Stimulated activated CD4-positive, alpha-beta T cell treated with anti-CD3 and anti-CD28 coated beads, Interleukin-1b, Interleukin-23, amount 100 ng/mL, for 24 hours (primary cell): ENCODE measurements at places on chromosomes 2 and 18.

DNA sequence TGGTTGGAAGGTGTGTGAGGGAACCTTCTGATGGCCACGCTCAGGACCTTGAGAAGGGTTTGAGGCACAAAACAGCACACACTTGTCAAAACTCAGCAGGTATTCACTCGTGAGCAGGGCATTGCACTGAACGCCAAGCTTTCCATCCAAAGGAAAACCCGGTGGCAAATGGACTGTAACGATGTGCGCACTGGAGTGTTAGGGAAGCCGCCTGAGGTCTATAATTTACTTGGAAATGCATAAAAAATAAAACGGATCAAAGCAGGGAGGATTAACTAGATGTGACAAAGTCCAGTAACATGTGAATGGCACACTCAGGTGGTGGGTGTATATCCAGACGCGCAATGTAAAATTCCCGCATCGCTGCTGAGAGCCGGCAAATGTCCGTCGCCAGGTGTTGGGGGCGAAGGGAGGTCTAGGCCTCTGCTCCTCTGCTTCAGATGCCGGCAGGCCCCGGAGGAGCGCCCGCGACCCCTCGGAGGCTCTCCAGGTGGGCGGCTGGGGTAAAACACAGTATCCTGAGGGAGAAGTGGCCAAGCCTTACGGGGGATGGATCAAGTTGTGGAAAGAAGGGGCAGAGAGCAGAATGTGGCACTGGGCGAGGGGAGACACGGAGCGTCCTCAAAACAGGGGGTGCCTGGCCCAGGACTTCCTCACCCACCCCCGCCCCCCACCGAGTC is 15.3 kb downstream of the HES6 start:
- no peak for DNase-seq

- no peak for DNase-seq
These were observed 96.4 kb downstream of the DTNA start for GRCh38 chr18:34806527-34806926.

DNA sequence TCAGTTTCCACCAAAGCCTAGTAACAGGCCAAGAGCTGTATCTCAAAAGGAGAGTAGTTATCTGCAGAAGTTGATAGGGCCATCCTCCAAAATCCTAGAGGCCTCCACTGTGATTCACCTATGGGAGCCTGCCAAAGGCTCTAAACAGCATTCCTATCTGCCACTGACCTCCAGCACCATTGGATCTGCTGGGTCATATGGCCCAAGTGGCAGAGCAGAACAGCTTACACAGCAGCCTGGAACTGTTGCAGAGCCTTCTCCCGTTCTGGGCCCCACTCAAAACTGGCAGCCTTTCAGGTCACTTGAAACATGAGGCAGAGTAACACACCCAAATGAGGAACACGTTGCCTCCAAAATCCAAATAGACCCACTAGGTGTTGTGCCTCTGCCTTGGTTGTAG is 345.2 kb upstream of the RND3 start:
- no peak for DNase-seq

DNA sequence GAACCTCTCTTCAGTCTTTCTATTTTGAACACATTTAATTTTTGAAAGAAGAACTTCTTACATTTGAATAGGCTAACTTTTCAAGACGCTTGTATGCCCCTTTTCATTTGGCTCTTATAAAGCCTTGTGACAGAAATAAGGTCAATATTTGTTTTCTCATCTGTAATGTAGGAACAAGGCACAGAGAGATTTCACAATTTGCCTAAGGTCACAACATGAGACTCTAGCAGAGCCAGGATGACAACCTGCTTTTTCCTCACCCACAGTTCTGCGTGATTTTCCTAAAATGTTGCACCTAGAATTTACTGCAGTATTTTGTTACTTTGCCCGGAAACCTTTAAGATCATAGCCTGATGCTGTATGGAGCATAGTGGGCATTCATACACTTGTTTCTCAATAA is 67.4 kb downstream of the TXNL1 start:
- DNase-seq: no peak

GRCh38 chr2:14235667-14236066 is 396.9 kb upstream of the LRATD1 start:
- no peak for DNase-seq

- no peak for DNase-seq
These were observed 59.7 kb downstream of the MAP4K3 start for GRCh38 chr2:39377226-39377939.

DNA sequence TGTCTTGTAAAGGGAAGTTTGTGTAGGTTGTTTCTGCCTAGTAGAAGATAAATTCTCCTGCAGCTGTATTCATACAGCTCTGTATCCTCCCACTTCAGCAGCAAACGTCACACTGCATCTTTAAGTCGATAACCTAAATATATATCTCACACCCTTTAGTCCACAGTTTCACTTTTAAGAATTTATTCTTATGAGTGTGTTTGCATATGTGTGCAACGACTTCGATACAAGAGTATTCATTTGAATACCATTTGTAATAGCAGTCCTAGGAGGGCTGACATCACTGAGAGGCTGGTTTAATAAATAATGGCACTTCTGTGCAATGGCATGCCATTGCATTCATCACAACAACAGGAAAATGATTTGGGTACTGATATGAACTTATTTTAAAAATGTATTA is 63.8 kb upstream of the MSH6 start:
- no peak for DNase-seq

- DNase-seq: no peak
These were observed 21.4 kb downstream of the PNO1 start for GRCh38 chr2:68178954-68179627.

DNA sequence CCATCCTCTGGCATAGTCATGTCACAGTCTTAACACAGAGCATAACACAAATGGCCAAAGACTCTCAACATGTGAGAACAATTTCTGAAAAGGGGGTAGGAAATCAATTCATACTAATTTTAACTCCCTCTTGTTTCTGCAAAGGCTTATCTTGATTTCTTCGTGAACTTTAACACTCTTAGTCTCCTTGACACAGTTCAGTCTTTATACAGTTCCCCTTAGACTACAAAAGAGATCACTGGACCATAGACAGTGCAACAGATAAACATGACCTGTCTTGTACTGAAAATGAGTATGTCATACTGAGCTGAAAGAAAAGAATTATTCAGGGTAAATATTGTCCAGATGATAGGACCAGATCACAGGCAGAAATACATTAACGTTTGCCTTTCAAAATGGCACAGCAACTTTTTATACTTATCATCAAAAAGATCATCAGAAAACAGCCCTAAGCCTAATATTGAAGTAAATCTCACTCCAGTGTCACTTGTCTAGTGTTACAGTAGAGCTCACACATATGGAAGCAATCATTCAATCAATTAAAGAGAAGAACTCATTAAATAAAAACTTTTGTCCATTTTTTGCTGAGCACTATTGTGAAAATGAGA is 56.4 kb upstream of the VRK2 start:
- DNase-seq: no peak

DNA sequence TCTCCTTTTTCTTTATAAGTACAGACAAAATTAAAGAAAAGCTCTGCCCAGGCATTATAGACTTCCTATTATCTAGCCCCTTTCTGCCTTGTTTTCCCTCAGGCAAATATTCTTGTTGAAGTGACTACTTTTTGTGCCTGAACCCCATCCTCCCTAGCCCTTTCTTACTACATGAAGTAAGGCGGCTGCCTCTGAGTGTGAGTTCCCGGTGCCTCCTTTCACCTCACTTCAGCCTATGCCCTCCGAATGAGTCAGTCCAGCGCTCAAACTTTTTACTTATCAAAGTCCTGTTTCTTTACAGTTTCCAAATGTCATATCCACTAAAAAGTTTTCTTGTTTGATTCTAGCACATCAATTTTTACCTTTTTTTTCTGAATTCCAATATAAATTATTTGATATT is 778.3 kb upstream of the NRXN1 start:
- no peak for DNase-seq

- no peak for DNase-seq
These were observed 756 bp upstream of the PTPN4 start for GRCh38 chr2:119758881-119759450.

DNA sequence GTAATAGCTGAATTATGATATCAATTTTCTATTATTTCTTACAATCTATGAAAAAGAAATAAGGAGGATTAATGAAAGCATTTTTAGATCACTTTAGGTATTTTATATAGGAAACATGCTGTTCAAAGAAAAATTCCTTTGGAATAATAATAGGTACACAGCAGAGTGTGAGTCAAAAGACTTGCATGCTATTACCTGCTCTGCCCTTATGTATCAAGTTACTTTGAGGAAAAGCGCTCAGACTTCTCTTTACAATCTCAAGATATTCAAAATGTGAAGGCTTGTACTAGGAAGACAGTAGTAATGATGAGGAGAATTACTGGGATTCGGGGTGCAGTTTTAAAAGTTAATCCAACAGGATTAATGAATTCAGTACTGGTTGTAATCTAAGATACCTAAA is 29.1 kb upstream of the RNU4ATAC start:
- DNase-seq: no peak

GRCh38 chr2:9276901-9277451 is 70.4 kb downstream of the ASAP2 start:
- no peak for DNase-seq

DNA sequence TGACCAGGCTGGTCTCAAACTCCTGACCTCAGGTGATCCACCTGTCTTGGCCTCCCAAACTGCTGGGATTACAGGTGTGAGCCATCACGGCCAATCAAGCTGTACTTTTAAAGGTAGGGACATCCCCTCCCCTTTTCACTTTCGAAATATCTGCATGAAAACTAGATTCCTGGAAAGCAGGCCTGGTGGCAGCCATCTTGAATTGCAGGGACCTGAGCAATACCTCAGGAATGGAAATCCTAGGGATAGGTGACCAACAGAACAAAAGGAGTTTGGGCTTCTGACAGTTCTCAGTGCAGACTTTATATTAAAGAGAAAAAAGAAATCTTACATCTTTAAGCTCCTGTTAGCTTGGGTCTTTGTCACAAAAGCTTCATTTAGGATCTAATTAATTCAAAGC is 62.6 kb downstream of the KLF7 start:
- no peak for DNase-seq

DNA sequence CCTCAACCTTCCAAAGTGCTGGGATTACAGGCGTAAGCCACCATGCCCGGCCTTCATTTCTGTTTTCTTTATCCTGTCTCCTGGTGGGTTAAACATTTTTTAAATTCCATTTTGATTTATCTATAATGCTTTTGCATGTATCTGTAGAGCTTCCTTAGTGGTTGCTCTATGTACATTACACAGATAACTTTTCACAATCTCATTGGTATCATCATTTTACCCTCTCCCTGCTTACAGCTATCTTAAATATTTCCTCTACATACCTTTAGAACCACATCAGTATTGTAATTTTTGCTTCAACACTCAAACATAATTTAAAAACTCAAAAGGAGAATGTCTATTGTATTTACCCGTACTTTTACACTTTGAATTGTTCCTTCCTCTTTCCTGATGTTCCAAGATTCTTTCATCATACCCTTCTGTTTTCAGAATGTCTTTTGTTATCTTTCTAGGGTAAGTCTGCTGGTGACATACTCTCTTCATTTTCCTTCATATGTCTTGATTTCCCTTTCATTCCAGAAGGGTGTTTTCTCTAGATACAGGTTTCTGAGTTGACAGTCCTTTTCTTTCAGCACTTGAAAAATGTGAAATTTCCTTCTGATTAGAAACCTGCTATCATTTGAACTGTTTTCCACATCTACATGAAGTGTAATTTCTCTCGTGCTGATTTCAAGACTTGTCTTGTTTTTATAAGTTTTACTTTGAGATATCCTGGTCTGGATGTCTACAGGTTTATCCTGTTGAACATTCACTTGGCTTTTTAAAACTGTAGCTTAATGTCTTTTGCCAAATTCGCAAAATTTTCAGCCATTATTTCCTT is 21.9 kb downstream of the PPP3R1 start:
- no peak for DNase-seq

GRCh38 chr2:23207871-23208270 is 177.1 kb upstream of the KLHL29 start:
- DNase-seq: no peak

DNA sequence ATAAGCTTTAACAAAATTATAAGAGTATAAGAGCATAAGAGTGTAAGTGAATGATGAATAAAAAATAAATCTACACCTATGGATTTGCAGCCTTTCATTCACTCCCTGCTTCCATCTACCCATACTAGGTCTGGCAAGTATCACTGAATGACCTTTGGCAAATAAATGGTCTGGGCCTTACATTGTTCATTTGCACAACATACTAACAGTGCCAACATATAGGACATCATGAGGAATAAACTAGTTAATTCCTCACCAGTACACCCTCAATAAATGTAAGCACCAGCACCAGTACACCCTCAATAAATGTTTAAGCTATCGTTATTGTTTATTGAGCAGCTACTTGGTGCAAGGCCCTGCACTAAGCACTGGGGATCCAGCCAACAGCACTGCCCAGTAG is 26.9 kb downstream of the STAT1 start:
- no peak for DNase-seq

GRCh38 chr2:50529600-50530218 is 502.2 kb downstream of the NRXN1 start:
- DNase-seq: no peak

- DNase-seq: no peak
These were observed 77.2 kb downstream of the TSN start for GRCh38 chr2:121832412-121833357.

- DNase-seq: no peak
These were observed 180.0 kb upstream of the CCDC150 start for GRCh38 chr2:196459539-196459938.

DNA sequence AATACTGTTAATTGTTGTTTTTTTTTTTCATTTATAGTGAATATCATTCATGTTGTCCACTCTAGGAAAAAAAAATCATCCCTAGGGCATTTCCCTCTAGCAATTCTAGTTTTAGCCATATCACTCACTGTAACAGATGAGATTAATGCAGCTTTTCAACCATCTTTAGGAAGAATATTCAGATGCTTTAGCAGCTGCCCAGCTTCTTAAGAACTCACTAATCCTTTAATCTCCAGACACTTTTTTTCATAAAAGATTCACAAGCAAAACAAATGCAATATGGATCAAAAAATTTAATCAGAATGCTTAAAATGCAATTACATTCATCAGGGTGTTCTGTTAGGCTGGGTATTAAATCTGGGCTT is 692.6 kb downstream of the ERBB4 start:
- no peak for DNase-seq

DNA sequence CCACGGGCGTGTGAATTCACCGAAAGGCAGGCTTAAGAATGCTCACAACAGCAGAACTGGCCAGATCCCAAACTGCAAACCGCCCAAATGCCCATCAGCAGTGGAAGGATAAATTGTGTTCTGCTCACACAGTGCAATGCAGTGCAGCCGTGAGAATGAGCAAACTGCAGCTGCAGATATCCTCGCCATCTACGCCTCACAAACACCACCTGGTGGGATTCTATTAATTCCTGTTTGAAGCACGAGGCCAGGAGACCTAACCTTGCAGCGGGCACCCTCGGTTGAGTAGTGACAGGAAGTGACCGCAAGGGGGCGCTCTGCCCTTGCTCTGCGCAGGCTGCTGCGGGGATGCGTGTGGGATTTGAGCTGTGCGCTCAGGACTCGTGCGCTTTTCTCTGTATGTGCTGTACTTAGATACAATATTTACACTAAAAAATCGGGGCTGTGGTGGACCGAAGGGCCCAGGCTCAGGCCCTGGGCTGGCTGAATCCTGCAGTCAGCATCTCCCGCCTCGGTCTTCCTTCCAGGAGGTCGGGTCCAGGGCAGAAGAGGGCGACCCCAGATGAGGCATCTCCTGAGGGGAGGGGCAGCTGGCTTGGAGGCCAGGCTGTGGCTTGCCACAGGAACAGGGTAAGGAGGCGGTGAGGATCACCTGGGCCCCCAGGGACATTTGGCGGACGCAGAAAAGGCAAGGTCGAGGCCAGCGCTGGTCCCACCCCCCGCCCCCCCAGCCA is 19.8 kb upstream of the PDIA6 start:
- DNase-seq: peak; percentile 70
